ENCODE measurements at places on chromosomes 12 and 14.
A peak's percentile ranks its signal among the peaks of the same experiment; 100 is the strongest.

DNA sequence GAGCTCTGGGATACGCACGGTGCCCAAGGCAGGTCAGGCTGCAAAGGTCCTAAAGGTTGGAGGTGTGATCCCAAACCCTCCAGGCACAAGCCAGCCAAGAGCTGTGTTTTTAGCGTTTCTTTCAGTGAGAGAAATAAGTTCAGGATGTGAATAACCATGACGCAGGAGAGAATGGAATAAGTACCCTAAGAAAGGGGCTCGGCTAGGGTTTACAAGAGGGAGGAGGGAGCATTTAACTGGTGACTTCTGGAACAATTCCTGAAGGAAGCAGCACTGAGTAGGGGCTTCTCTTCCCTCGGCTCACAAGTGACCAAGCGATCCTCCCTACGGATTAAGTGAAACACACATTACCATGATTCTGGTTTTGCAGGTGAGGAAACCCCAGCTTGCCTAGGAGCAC lies 29.4 kb downstream of the SSH1 start:
- no peak for DNase-seq

DNA sequence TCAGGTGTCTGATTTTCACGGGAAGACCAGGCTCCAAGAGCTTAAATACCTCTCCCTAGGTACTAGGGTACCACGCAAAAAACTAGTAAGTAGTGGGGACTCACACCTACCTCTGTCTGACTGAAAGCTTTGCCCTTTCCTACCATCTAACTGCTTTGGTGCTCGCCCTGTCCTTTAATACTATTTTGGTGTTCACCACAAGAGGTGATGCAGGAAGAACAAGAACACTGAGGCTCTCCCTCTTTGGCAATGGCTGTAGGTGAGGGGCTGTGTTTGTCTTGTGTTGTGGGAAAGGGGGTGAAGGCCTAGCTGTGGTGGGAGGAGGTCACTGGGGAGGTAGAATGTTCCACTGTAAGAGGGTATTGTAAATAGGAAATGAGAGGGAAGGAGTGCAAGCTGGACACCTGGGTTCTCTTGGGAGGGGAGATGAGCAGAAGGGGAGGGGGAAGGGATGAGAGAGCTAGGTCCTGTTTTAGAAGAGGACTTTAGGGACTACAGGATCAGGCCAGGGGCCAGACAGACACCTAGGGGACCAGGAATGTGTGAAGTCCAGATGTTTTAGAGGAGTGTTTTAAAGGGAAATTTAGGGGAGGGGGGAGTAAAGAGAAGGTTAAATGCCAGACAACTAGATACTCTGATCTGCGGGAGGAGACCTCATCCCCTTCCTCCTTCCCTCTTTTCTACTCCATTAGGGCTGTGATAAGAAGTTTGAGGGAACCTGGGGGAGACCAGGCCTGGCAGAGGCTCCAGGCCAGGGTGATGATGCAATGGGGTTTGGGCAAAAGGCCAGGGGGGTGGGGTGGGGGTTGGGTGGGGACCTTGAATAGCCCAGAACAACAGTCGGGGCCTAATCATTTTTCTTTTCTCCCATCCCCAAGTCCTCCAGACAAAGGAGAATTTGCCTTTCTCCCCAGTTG lies 2.1 kb downstream of the ITGA5 start:
- DNase-seq = no peak

DNA sequence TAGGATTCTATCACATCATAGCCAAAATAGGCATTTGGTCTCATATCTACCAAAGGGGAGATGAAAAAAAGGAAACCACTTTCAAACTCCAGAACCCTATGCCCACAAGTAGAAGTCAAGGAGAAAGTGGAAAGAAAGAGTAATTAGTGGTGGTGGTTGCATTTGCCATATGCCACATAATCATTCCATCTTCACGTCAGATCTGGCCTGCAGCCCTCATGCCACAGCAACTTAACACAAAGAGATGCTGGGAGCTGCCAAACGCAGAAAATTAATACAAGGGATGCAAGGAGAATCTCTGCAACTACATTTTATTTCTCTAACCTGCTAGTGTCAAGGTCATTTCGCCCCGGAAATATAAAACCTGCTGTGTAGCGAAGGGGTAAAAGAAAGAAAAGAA lies 148.6 kb upstream of the FOXN3 start:
- DNase-seq = peak; percentile 31

GRCh38 chr14:33936391-33936790 lies 14.5 kb downstream of the EGLN3 start:
- no peak for DNase-seq

DNA sequence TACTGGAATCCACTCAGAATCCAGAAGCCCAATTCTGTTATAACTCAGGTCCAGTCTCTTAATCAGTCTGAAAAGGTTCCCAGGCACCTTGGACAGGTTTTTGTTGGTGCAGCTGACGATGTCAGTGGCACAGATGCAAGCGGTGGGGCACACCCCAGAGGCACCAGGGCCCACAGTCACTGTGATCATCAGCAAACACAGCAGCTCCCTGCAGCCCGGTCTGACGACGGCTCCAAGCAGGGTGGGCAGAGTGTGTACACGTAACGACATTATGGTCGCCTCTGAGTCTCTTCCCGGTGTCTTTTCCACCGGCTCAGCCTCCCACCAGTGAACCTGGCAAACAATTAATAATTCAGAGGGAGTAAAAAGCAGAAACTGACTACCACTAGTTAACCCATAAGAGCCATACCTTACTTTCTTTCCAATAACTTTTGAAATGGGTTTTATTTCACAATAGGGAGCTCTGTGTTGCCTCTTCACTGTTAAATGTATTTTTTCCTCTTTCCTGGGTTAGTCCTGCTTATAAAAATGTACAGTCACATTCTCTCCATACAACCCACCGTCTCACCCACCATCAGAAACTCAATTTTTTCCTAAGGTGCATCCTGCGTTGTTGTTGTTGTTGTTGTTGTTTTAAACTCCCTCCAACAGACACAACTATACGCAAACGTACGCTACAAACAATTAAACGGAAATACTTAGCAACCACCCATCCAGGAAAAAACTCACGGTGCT lies 521 bp upstream of the PCED1B start:
- DNase-seq = no peak

DNA sequence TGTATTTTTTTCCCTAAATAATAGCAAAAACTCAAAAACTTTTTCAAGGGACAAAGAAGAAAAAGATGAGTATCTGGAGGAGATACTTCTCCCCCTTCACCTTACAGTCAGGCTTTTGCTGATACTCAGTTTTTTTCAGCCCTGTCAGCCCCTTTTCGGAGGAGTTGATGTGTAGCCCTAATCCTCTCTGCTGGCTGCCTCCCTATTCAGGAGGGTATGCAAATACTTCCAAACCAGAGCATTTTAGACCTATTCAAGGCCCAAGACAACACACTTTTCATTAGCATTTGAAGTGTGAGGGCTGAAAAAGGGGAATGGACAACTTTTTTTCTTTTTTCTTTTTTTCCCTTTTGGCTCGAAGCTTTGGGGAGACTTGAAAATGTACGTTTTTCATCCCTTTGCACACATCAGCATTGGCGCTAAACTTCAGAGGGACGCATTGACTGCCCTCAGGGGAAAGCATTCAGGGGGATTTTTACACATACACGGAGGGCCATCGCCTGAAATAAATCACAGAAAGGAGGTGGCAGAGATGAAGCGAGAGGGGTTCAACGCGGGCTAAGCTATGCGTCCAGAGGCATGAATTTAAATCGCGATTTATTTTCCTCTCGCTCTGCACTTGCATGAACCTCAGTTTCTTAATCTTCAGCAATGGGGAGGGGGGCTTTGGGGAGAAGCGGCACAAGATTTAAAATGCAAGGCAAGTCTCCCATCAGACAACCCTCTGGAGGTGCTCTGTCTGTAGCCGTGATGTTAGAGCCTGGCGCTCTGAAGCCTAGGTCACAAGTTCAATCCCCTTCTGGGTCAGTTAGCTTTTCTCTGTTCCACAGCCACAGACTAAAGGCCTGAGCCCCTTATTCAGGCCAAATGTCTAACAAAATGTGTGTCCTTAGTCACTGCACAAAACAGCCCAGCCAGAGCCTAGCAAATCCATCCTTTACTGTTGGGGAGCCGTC lies 86.3 kb downstream of the ASCL1 start:
- DNase-seq = no peak

GRCh38 chr14:91335191-91336092 lies 82.2 kb downstream of the CCDC88C start:
- DNase-seq = no peak

All from SK-N-SH (cell line).